Natural killer cell treated with Interleukin-12 subunit alpha and Interleukin-12 subunit beta and Interleukin-15 and Interleukin-18, amount 100 ng/mL, for 72 hours (primary cell): ENCODE measurements at places on chromosomes 3 and 15. TPM values are rescaled to one million over a fixed set of nuclear protein-coding genes. Genes with fewer than 3 reads are reported as not detected.

CFAP100 gene
- total RNA-seq, result not detected

DLL4 gene
- total RNA-seq, result 0.17 TPM

BCHE gene
- total RNA-seq, result not detected

APOD gene
- not detected for total RNA-seq

KLHL18 gene
- total RNA-seq, result 65.3 TPM

C3orf70 gene
- total RNA-seq, result 0.17 TPM

SKIL gene
- 41.0 TPM for total RNA-seq

FAM107A gene
- not detected for total RNA-seq

ONECUT1 gene
- not detected for total RNA-seq

CLDN18 gene
- total RNA-seq, result not detected

FGF12 gene
- not detected for total RNA-seq

ARL14 gene
- not detected for total RNA-seq

TOMM70 gene
- 46.0 TPM for total RNA-seq

EPHA3 gene
- not detected for total RNA-seq

CPEB1 gene
- total RNA-seq, result 0.21 TPM

TPRG1 gene
- total RNA-seq, result 5.0 TPM

COLQ gene
- total RNA-seq, result 7.8 TPM

P2RY12 gene
- total RNA-seq, result not detected

PIAS1 gene
- total RNA-seq, result 50.4 TPM

SIN3A gene
- 103 TPM for total RNA-seq

GPR87 gene
- not detected for total RNA-seq

ITGB5 gene
- total RNA-seq, result not detected

TMEM266 gene
- total RNA-seq, result not detected

TF gene
- total RNA-seq, result 0.78 TPM

OR5K2 gene
- total RNA-seq, result not detected

STRIT1 gene
- total RNA-seq, result not detected

SCG5 gene
- total RNA-seq, result 0.74 TPM

CTXN2 gene
- total RNA-seq, result not detected

SYNPR gene
- total RNA-seq, result not detected
